ENCODE measurements at places on chromosomes 12 and 14.

- no peak for DNase-seq
These were observed 151.2 kb upstream of the RFLNA start for GRCh38 chr12:124143726-124144125.

DNA sequence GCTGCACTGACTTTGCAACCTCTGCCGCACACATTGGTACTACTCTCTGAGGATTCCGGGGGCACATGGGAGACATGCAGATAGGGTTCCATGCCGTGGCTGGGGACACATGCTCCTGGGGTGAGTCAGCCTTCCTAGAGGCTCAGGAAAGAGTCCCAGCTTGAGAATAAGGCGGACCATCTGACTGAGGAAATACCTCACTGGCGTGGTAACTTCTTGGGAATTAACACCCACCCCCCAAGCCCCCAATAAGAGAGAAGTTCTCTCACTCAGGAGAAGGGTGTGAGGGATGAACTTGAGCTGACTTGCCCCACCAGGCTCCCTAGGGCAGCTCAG, 23.2 kb downstream of the PLXNC1 start:
- DNase-seq: peak; percentile 89

- DNase-seq: no peak
These were observed 9.1 kb downstream of the BTBD7 start for GRCh38 chr14:93323600-93324174.

GRCh38 chr12:90075685-90076084, 367.0 kb upstream of the ATP2B1 start:
- DNase-seq: no peak

DNA sequence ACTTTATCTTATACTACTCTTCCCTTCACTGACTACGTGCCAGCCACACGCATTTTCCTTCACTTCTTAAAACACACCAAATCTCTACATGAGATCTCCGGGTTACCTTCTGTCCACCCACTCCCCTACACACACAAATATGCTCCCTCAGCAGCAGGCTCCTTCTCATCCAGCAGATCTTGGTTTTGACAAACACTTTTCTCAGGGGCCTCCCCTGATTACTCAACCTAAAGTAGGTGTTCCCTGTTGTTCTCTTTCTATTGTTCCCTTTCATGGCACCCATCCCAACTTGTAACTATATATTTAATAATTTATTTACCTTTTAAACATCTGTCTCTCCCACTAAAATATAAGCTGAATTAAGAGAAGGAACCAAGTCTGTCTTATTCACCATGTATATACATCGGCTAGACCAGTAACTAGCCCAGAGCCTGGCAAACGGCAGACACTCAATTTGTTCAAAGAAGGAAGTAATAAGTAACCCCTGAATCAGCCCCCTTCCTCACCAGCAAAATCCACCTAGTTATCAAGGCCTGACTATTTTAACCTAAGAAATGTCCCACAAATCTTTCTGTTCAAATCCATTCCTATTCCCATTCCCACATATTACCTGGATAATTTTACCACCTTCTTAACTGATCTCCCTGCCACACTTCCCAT, 2.7 kb downstream of the C2CD5 start:
- no peak for DNase-seq

GRCh38 chr12:55935738-55936151, 4.8 kb downstream of the DGKA start:
- DNase-seq: no peak

GRCh38 chr14:74462993-74463392, 30.1 kb downstream of the NPC2 start:
- DNase-seq: no peak

DNA sequence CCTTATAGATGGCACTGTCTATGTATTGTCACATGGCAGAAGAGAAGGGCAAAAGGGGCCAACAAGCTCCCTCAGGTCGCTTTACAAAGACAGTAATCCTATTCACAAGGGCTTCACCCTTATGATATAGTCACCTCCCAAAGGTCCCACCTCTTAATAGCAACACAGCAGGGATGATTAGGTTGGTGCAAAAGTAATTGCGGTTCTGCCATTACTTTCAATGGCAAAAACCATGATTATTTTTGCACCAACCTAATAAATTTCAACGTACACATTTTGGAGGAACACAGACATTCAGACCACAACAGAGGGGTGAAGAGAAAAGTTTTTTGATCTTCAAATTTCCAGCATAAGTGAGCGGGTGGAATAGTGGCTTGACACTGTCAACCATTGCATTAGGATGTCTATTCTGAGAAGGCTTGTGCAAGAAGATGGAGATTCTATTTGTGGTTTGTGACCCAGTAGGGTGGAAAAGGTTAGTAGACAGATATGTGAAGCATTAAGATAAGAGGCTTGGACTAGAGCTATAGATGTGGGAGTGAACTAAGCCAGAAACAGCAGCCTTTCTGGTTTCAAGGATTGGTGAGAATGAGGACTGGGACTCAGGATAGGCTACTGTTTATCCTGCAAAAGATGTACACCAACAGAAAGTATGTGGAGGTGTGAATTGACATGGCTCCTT, 75.5 kb upstream of the CPSF6 start:
- no peak for DNase-seq

- no peak for DNase-seq
These were observed 8.3 kb downstream of the KRT80 start for GRCh38 chr12:52183544-52183910.

GRCh38 chr14:89681086-89682018, 264.3 kb upstream of the FOXN3 start:
- no peak for DNase-seq

GRCh38 chr14:87199381-87199780, 793.6 kb downstream of the GALC start:
- no peak for DNase-seq

DNA sequence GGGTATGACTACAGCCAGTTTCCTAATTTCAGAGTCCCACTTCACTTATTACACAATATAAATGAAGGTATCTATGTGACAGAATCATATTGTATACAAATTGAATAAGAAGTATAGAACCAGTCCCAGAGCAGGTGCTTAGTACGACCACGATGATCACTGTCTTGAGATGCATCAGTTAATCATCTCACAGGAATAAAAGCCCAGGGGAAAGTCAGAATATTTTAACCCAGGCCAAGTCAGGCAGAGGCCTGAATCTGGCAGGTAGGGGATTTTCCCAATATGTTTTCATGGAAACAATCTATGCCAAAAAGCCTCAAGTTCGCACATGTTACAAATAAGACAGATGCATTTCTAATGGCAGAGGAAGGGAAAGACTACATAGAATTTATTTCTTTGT, 758.4 kb downstream of the BCL11B start:
- no peak for DNase-seq

DNA sequence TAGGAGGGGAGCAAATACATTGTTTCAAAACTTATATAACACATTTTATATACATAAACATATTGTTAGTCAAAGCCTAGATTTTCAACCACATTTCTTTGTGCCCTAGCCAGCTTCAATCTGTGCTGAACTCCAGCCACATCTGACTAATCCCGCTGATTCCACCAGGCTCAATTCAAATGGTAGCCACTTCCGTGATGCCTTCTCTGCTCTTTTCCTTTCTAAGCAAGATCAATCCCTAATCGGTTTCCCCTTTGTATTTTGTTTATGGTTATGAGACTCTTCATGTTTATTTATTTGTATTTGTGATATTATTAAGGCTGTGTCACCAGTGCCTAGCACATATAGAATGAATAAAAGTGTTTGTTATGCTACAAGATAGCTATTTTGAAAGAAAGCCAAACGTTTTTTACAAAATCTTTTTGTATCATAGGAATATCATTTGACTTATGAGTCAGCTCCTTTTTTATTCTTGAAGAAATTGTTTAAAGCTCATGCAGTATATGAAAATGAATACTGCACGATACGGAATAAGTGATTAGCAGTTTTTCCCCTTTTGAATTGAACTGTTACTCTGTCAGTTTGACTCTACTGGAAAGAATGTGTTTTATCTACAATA, 110.2 kb downstream of the PLEKHA5 start:
- peak; percentile 69 for DNase-seq

DNA sequence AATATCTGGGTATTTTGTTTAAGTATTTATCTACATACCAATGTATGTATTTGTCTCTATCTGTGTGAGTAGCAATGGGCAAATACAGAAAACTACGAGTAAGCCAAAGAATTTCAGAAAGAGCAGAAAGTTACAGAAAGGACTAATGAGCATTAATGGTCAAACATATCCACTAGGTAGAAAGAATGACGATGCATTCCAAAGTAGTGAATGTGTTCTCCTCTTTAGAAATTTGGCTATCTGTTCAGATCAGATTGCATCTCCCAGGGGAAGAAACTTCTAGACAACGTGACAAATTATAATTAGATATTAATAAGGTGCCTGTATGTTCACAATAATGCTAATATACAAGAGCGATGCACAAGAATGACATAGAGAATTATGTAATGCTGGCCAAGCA, 194.5 kb upstream of the GZMB start:
- DNase-seq: no peak

- DNase-seq: no peak
These were observed 6.5 kb downstream of the PDE3A start for GRCh38 chr12:20374795-20375194.

DNA sequence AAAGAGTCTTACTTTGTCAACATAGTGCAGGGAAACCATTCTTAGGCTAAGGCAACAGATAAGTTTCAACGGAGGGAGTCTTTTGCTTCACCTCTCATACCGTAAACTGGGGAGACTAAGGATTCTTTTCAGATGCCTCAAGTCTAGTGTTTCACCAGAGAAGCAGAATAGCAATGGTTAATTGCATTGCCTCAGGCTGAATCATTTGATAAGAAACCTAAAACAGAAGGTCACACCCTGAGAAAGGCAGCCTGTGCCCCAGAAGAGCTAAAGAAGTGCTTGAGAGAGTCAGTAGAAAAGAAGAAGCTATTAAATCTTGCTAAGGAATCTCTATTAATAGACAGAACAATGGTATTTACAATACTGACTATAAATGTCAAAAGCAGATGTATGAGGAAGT, 21.8 kb upstream of the ATXN7L3B start:
- no peak for DNase-seq

GRCh38 chr12:87960566-87960965, 68.6 kb downstream of the C12orf50 start:
- DNase-seq: no peak

GRCh38 chr12:72677139-72677538, 405.0 kb downstream of the TRHDE start:
- DNase-seq: no peak

- no peak for DNase-seq
These were observed 29.0 kb upstream of the PLEKHG7 start for GRCh38 chr12:92673756-92674155.

GRCh38 chr12:47223848-47224213, 144.1 kb upstream of the AMIGO2 start:
- no peak for DNase-seq

DNA sequence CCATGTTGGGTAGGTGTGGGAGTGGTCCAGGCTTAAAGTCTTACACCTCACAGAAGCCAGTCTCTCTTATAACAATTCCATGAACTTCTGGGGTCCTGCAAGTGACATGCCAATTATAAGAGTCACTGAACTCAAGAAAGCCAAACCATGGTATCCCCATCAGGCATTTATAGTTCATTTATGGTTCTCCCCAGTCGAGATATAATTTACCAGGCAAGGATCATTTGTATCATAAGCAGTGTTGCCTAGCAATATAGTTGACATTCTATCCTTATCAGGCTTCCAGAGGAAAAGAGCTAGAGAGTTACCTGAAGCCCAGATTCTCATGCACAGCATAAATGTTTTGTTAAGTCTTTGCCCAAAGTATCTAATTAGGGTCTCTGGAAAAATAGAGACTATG, 8.1 kb downstream of the JKAMP start:
- no peak for DNase-seq

DNA sequence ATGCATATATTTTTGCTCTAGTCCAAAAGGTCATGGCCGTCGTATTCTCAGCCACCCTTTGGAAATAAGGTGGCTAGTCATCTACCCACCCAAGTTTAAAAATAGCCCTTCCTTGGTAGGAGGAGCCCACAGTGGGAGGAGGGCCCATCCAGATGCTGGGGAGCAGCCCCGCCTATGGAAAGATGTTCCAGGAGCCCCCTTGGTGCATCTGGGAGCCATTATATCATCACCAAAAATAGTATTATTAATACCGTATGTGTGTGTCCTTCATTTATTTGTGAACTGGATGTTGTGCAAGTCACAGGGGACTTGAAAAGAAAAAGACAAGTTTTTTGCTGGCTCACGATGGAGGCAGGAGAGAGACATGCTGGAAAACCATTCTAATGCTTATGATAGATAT, 34.0 kb downstream of the EMP1 start:
- DNase-seq: peak; percentile 80

Data from fibroblast of skin of scalp (primary cell).